IPS-NIHi11 (cell line): ENCODE measurements at places on chromosomes 6 and 20.
A peak's percentile ranks its signal among the peaks of the same experiment; 100 is the strongest.

GRCh38 chr20:1277529-1278322 lies 11.6 kb downstream of the SNPH start:
- DNase-seq: no peak

- DNase-seq: no peak
Measured at GRCh38 chr6:87180105-87180728, 24.9 kb downstream of the ZNF292 start.

DNA sequence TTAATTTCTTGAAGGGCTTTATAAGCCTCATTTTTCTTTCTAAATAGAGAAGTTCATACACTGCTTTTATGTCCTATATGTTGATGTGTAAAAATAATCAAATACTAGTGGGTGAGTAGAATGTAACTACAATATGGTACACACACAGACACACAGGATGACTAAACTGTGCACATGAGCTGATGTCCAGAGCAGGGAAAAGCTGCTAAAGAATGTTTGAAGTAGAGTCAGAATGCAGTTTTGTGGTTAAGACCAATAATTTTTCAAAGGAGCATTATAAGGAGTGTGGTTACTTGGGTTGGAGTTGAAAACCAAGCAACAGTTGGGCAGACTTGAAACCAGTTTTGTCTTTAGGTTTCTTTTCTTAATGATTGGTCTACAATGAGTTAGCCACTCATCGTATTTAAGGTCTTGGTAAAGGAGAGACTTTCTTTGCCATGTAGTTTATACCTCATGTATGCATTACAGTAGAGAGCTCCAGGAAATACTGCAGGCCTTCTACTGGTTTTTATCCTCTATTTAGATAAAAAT lies 196.6 kb downstream of the ESR1 start:
- no peak for DNase-seq

GRCh38 chr6:128586095-128586494 lies 65.7 kb upstream of the PTPRK start:
- no peak for DNase-seq

DNA sequence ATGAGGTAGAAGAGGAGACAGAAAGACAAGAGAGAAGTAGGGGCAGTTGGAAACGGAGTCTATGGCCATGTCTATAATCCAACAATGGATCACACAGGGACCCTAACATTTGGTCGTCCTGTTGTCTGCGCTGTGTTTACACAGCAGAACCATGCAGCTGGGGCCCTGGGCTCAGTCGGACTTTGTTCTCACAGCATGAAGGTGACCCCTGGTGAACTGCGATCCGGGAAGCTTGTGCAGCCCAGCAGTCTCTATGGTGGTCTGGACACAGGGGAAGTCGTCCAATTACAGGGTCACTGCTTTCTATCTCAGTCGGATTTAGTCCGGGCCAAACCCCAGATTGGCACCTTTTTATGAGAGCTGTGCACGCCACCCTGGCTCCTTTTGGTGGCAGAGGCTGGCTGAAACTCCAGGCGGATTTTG lies 153.6 kb downstream of the FOXA2 start:
- DNase-seq: no peak

DNA sequence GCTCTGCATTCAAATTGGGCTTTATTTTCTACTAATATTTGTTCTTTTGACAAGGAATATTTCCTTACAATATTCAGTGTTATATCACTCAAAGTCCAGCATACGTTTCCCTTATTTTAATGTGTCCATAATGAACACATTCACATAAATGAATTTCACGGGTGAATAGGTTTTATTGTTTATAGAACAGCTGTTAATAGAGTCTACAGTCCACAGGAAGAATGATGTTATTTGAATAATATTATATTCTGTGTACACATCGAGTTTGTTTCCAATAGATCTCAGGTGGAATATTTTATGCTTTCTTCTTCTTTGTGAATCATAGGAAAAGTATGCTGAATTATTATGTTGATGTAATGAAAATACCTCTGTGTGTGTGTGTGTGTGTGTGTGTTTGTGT lies 582.4 kb downstream of the CDH26 start:
- no peak for DNase-seq

GRCh38 chr20:8583566-8584043 lies 451.5 kb downstream of the PLCB1 start:
- no peak for DNase-seq

- no peak for DNase-seq
Measured at GRCh38 chr20:4427940-4428586, 293.6 kb upstream of the PRND start.

DNA sequence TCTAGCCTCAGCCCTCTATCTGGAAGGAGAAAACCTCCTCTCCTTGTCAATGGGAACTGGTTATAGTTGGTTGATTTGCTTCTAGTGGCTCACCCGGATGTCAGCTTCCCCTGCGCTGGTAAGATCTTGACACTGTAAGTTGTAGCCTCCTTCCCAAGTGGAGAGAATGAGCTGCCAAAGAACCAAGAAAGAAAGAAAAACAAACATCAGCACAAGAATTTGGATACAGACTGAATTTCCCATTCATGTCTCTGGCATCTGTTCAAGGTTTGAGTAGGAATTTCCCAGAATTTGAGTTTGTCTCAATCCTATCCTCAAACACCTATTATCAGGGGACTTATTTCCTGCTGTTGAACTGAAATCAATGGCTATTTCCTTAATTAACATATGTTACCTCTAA lies 44.1 kb downstream of the ELOVL2 start:
- DNase-seq: no peak

DNA sequence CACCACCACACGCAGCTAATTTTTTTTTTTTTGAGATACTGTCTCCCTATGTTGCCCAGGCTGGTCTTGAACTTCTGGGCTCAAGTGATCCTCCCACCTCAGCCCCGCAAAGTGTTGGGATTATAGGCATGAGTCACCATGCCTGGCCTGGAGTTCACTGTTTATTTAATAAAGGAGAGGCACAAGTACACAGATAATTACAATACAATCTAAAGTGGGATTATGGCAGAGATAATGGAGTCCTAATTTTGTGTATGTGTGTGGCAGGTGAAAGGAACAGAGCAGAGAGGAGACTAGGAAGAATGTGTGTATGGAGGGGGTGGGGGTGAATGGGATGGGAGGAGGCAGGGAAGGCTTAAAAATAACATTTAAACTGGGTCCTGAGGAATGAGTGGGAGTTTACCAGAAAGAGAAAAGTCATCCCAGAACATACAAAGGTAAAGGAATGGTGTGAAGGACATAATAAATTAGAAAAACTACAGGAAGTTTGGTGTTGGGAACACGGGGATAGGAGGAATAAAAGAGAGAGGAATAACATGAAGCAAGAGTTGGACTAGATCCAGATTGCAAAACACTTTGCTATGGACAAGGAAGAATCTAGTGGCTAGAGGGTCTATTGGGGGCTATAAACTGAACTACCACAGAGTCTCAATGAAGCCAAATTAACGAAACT lies 4.4 kb downstream of the NCOA5 start:
- no peak for DNase-seq

DNA sequence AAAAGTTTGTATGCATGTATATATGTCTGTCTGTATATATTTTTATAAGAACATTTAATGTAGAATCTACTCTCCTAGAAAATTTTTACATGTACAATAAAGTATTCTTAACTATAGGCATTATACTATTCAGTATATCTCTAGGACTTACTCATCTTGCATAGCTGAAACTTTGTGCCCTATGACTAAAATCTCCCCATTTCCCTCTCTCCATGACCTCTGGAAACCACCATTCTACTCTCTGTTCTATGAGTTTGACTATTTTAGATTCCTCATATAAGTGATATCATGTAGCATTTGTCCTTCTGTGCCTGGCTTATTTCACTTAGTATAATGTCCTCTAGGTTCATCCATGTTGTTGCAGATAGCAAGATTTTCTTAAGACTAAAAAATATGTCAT lies 205.1 kb upstream of the SMLR1 start:
- DNase-seq: no peak

- no peak for DNase-seq
Measured at GRCh38 chr6:90025523-90026061, 131.3 kb downstream of the GJA10 start.

GRCh38 chr6:13007744-13008143 lies 291.2 kb downstream of the PHACTR1 start:
- no peak for DNase-seq

- peak; percentile 68 for DNase-seq
Measured at GRCh38 chr20:35617397-35618262, 2.0 kb downstream of the SPAG4 start.

DNA sequence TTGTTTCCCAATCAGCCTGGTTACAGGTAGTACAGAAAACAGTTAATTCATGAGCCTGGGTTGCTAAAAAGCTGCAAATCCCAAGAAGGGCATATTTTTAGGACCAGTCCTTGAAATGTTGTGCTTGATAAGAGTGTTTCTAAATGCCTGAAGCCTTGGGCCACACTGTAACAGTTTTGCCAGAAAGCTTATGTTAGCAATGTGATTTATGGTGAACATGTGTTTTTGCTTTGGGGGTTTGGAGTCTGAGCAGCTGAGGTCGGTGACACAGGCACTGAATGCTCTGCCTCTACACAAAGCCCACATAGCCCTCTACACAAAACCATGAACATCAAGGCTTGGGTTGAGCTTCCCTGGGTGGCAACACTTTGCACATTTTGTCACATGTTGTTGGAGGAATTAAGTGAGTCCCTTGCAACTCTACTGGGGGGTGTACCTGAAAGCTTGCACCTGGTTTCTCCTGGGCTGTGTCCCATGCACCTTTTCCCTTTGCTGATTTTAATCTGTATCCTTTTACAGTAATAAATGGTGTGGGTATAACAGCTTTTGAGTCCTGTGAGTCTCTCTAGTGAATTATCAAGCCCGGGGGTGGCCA lies 22.2 kb downstream of the AHI1 start:
- no peak for DNase-seq

DNA sequence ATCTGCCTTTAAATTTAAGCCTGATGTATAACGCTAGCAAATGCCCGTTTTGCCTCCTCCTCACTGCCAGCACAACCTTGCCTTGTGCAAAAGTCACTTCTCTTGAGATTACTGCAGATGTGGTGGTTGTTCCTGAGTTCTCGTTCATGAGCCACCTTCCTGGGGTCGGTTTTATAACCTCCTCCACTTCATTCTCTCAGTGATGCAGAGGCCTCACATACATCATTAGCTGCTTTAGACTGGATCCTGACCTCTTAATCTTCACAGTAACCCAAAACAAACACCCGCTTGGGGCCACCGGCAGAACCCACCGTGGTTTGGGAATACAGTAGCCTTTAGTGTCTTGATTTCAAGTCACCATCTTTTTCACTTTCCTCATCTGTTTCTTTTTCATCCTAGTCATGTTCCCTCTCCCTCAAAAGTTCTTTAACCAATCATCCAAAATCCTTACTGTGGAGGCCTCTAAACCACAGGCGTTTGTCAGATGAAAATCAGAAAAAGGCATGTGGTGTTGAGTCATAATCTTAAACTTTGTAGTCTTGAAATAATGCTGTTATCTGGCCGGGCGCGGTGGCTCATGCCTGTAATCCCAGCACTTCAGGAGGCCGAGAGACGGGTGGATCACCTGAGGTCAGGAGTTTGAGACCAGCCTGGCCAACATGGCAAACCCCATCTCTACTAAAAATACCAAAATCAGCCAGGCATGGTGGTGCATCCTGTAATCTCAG lies 430.3 kb upstream of the SOX4 start:
- DNase-seq: no peak

DNA sequence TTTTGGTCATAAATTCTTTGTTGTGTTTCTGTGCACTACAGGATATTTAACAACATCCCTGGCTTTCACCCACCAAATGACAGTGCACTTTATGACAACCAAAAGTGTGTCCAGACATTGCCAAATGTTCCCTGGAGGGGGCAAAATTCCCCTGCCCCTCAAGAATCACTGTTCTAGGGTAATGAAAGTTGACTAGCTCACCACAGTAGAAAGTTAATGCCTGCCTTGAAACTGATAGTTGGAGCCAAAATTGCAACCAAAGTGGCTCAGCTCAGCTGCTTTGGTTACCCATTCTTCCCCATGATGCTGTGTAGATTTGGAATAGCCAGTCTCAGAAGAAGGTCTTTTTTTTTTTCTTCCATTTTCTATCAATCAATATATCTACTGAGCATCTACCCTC lies 150.6 kb downstream of the RALGAPA2 start:
- DNase-seq: no peak
